ENCODE measurements at places on chromosomes 12 and 14.

GRCh38 chr12:3206536-3207072 is 129.4 kb downstream of the TSPAN9 start:
- no peak for DNase-seq

DNA sequence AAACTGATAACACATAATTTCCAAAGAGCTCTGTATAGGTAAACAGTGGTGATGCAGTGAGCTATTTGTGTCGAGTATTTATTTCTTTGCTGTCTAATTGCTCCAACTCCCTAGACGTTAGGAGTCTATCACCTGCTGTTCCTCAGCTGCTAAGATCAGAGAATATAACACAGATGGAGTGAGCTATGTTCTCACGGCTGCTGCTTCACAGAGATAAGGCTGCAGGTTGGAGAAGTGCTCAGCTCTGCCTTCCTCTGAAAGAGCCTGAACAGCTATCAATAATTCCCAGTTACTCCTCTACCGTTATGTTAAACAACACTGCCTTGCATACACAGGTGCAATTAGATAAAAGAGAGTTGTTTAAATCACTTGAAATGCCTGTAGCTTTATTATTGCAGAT is 103.2 kb upstream of the MDGA2 start:
- no peak for DNase-seq

DNA sequence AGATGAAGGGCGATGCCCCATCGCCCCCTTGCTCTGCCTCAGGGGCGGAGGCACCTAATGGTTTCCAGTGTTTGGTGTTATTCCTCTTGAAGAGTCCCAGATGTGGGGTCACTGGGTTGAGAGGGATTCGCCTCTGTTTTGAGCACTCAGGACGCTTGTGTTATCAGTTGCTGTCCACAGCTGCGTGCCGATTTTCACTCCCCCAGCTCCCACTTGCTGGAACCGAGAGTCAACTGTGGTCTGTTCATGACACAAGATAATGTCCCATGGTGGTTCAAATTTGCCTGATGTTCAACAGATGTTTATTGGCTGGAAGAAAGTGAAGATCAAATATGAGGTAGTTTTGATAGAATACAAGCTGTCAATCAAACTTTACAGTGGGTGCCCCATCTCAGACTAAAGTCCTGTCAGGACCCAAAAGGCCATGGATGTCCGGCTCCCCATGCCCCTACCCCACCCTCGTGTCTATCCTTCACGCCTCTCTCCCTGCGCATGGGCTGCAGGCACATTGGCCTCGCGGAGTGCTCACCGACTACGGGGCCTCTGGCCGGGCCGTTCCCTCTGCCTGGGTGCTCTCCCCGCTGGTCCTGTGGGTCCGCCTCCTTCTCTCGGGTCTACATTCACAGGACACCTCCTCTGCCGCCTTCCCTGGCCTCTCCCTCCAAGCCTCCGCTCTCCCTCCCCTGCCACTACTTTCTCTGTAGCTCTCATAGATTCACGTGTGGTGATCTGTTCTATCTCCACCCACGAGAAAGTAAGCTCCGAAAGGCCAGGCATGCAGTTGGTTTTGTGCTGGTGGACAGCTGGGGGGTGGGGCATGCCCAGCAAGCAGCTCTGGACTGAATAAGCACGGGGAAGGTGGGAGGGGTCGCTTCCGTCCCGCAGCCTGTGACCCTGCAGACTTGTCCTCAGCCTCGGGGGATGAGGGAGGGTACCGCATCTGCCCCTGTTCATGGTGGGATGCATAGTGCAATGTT is 6.8 kb upstream of the TRAF3 start:
- DNase-seq = no peak

GRCh38 chr12:3772380-3772779 is 19.5 kb upstream of the CRACR2A start:
- DNase-seq = no peak

DNA sequence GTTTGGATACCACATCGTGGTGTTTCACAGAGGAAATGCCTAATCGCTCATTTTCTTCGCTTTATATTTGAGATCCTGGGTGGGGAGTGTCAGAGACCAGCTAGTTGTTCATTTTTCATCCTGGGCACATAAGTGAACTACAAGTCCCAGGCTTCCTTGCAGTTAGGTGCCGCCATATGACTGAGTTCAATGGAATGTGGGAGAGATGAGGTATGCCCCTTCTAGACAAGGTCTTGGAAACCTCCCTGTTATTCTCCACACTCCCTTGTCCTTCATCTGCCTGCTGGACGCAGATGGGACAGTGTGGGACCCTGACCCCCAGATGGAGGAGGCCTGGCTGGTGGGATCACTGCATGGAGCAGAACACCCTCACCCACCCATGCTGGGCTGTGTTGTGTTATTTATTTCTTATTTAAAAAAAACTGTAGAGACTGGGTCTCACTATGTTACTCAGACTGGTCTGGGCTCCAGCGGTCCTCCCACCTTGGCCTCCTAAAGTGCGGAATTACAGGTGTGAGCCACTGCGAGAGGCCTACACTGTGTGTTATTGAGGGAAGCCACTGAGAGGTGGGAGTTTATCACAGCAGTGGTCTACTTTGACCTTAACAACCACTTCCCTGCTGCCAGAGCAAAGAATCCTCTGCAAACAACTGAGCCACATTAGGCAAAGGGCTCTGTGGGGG is 42.9 kb upstream of the VRK1 start:
- DNase-seq = no peak

- no peak for DNase-seq
These were observed 69.9 kb downstream of the RAD52 start for GRCh38 chr12:879641-880040.

- no peak for DNase-seq
These were observed 99.7 kb downstream of the ZFP36L1 start for GRCh38 chr14:68692916-68693771.

GRCh38 chr12:85275374-85275773 is 4.6 kb upstream of the ALX1 start:
- DNase-seq = no peak

DNA sequence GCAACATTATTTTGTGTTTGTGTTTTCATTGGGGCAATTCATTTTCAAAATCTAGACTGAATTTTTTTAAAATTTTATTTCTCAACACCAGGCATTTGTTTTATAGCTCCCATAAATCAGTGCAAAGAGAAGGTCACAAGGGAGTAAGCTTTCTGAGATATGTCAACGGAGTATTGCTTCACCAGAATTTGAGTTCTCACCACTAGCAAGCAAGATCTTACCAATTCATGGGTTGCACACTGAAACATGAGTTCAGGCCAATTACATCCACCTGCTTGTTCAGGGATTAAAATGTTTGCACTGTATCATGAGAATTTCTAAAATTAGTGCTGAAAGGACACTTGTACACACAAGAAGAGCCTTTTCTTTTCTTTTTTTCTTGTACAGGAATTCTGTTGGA is 121.9 kb downstream of the CAND1 start:
- no peak for DNase-seq

Data from activated T-cell treated with anti-CD3 and anti-CD28 coated beads for 4 hours (primary cell).